SJSA1 (cell line): ENCODE measurements at places on chromosomes 7 and 10. TPM values are rescaled to one million over a fixed set of nuclear protein-coding genes. Genes with fewer than 3 reads are reported as not detected.
A peak's percentile ranks its signal among the peaks of the same experiment; 100 is the strongest.

The UPF2 gene
- total RNA-seq: 13.8 and 18.6 TPM in 2 replicates

The CALY gene
- total RNA-seq: not detected in 2 replicates

GRCh38 chr10:45505311-45505710, 131.3 kb downstream of the ALOX5 start:
- H3K36me3 ChIP-seq: no peaks in the 10 kb centered on the region
- H3K4me3 ChIP-seq: no peak overlapping the region
- 0 out of 2 replicates have a peak, but pooled peaks cover 2% of the 10 kb centered on the region for H3K27me3 ChIP-seq
- no peak overlapping the region for H3K27ac ChIP-seq
- H3K4me1 ChIP-seq: no peaks in the 10 kb centered on the region
- DNase-seq: no peak

The MTERF1 gene
- 9.9 and 14.7 TPM in 2 replicates for total RNA-seq

The HEPACAM2 gene
- not detected in 2 replicates for total RNA-seq

- no peak overlapping the region for H3K27ac ChIP-seq
- H3K27me3 ChIP-seq: no peaks in the 10 kb centered on the region
- H3K36me3 ChIP-seq: no peaks in the 10 kb centered on the region
- no peak overlapping the region for H3K4me3 ChIP-seq
- DNase-seq: peak; percentile 43
These were observed 5.6 kb downstream of the BTBD16 start for GRCh38 chr10:122276611-122277208.

The NXPH1 gene
- not detected in 2 replicates for total RNA-seq

GRCh38 chr7:6111041-6111440, 79.9 kb downstream of the ANKRD61 start:
- H3K4me3 ChIP-seq: no peak overlapping the region
- H3K4me1 ChIP-seq: peaks cover 6% of the 10 kb centered on the region; the same call in 1 of the 2 replicates
- peaks cover 29% of the 10 kb centered on the region for H3K36me3 ChIP-seq
- H3K27ac ChIP-seq: no peak overlapping the region
- no peaks in the 10 kb centered on the region for H3K27me3 ChIP-seq

The URGCP gene
- total RNA-seq: 20.4 and 25.4 TPM in 2 replicates

DNA sequence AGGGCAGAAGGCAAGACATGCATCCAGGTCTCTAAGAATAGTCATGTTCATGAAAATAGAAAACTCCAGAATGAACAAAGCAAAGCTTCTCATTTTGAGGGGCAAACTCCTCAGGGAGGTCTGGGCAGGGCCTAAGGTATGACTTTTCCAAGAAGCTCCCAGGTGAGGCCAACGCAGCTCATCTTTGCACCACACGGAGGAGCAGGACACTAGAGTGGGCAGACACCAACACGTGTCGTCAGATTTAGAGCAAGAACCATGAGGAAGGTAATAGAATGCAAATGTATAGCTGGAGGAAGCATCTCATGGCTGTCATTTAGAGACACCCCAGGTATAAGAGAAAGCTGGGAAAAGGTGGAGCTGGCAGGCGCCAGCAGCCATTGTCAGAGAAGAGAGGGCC, 95.7 kb downstream of the WDFY4 start:
- H3K4me1 ChIP-seq: no peaks in the 10 kb centered on the region
- no peaks in the 10 kb centered on the region for H3K36me3 ChIP-seq
- no peak overlapping the region for H3K4me3 ChIP-seq
- H3K27ac ChIP-seq: no peak overlapping the region
- DNase-seq: no peak

The EN2 gene
- 0.11 TPM in 1 of 2 replicates, not detected in the other for total RNA-seq

DNA sequence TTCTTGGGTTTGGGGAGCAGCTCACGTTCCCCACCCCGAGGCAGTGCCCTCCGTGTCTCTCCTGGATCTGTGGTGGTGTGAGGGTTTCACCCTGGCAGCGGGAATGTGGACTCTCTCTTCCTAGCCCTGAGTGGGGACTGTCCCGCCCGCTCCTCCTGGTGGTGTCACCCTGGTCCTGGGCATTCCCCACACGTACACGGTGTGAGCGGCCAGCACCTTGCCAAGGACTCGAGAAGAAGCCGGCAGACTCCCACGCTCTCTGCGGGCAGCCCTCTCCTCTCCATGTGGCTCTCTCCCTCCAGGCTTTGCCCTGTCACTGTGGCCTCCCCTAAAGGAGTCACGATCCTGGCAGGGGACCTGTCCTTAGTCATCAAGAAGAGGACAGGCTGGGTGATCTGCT, 24.0 kb downstream of the DPYSL4 start:
- no peaks in the 10 kb centered on the region for H3K36me3 ChIP-seq
- H3K4me3 ChIP-seq: no peak overlapping the region
- no peak overlapping the region for H3K27ac ChIP-seq
- H3K27me3 ChIP-seq: no peaks in the 10 kb centered on the region

The STMP1 gene
- 15.3 and 18.6 TPM in 2 replicates for total RNA-seq
